Astrocyte of the hippocampus (primary cell): ENCODE measurements at places on chromosomes 4 and X.

- peak; percentile 92 for DNase-seq
Observed at GRCh38 chr4:125313497-125313896, 1.3 kb upstream of the FAT4 start.

GRCh38 chr4:39046249-39046648 is 14.0 kb upstream of the TMEM156 start:
- DNase-seq = peak; percentile 52

DNA sequence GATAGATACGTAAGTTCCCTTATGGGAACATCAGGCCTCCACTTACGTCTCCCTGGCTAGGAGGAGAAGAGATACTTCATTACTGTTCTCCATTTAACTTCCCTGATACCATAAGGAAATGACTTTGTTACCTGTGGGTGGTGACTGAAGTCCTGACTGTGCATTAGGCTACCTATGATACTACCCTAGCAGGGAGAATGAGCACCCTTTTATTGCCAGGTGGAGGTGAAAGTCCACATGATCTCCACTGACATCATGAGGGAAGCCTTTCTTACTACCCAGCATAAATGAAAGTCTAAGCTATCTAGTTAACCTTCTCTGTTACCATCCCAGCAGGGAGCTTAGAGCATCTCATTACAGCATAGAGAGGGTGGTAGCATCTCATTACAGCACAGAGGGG is 24.4 kb upstream of the LAMTOR3 start:
- DNase-seq = no peak

GRCh38 chr4:69524706-69525105 is 29.0 kb upstream of the UGT2B4 start:
- DNase-seq = no peak

DNA sequence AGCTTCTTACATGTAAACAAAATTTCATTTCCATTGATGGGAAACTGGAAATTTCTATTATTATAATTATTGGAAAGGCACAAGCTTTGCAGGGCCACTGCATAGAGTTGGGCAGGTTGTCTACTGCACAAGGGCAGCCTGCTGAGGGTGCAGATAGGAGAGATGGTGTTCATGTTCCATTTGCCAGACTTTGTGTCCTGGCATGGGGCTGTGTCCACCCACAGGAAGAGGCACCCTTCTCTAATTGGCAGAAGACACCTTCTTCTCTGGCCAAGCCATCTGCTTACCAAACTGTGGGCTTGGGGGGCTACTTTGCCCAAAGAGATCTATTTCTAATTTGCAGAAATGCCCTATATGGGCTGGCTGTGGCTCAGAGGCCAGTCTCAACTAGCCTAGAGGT is 140.7 kb downstream of the GATB start:
- DNase-seq = no peak

DNA sequence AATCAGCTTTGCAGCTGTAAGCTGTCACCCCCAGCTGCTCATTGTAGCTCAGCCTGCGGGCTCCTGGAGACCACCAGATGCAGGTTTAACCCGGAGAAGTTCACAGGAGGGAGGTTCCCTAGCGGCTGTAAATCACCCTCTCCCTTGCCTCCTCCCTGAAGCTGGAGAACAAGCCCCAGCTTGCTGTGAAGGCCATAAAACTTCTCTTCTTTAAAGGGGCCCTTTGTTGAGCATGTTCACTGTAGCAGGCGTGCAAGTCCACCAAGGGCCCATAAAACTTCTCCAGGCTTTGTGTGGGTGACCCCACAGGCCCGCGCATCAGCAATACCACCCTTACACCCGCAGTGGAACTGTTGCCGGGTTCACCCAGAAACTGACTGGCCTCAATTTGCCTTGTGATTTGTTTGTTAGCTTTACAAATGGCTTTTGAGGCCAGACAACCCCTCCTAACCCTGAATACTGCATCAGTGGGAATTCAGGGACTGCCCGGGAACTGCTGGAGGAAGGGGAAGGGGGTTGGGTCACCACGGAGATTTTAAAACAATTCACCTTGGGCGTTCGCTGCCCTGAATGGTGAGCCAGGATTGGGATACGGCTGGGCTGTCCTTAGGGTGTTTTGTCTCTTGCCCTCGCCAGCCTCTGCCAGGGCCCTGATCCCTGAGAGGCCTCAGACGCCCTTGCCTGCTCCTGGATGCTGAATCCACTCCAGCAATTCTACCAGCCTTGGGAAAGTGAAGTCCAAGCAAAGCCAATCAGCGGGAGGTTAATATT is 49.5 kb upstream of the ATP6AP2 start:
- no peak for DNase-seq

GRCh38 chr4:185112104-185112503 is 31.0 kb upstream of the SLC25A4 start:
- DNase-seq = peak; percentile 92

GRCh38 chr4:147616849-147617172 is 386 bp upstream of the TMEM184C start:
- no peak for DNase-seq
